ENCODE measurements at places on chromosomes 2 and 18.

DNA sequence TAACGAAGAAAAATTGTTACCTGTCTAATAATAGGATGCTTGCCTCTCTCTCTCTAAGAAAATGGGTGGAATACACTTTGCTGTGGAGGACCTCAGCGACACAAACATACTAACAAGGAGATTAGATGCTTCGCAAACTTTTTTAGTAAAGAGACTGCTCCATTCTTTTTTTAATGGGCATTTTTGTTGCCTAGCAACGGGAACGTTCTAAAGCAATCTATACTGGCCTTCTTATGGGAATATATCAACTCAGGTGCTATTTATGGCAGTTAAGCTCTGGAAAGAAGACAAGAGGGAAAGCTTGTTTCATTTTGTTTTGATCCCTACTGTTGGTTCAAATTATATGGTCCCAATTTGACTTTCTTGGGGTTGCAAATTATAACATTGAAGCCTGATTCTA is 86.8 kb upstream of the CBLN2 start:
- DNase-seq = no peak

DNA sequence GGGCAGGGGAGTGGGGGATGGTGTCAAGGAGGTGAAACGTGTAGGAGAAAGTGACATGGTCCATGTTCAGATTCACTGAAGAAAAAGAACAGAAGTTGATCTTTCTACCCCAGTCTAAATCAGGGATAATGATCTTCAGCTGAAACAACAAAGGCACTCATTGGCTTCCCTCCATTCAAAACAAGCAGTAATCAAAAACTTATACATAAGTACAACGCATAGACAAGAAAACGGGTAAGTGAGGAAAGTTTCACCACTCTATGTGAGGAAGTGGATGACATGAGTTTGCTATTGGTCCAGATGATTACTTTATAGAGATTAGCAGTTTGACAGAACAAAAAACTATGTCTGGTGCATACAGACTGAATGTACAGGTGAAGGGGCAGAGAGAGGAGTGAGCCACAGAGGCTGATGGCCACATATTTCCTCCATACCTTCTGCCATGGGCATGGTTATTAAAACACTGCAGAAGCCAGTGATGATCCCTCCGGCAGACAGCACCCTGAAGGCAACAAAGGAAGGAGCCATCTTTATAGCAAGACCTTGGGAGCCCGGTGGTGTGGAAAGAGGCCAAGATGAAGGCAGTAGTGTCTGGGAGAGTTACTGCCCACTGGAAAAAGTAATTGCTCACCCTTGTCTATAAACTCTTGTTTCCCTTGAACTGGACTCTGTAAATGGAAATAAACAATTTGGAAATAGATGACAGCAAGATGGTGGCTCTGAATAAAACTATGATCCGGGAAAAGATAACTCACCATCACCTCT is 57.7 kb downstream of the SLC25A12 start:
- DNase-seq = no peak

DNA sequence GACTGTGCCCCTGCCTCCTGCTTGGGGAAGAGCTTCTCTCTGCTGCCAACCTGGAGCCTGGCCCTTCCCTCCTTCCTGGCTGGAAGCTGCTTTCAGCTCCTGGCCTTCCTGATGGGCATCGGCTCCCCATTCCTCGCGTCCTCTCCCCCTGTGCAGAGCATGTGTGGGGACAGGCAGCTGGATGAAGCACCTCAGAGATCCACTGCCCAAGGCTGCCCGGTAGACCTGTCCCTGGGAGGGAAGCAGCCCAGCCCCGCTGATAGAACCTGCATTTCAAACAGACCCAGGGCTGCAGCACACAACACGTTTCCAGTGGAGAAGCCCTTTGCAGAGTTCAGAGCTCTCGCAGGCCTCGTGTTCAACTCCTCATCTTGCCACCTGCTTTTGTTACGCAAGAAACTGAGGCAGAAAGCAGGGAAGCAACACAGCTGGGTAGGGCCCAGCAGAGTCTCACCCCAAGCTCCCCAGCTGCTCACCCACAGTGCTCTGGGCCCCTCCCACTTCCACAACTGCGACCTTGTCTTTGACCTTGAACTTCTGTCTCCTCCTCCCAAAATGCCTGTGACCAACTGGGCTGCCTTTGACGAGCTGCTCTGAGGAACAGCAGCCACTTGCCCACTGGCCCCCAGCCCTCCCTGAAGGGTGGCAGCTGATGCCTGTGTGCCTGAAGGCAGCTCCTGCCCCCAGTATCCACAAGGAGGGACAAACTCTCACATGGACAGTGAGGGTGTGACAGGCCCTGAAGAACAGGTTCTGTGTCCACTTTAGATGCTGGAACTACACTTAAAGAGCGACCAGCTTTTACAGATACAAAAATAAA is 65.5 kb downstream of the PARD6G start:
- DNase-seq = no peak

DNA sequence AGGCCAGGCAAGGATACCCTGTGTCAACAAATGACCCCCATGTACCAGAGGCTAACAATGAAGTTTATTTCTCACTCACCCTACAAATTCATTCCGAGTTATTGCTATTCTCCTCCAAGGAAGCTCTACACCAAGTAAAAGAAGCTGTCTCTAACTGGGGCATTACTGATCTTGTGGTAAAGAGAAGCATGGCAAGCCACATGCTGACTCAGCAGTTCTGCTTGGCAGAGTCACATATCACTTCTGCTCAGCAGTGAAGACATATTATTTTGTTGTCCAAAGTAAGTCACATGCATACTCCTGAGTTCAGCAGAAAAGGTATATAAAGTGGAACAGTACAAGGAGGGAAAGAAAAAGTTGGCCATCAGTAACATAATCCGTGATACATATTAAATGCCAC is 315.8 kb downstream of the GULP1 start:
- no peak for DNase-seq

- DNase-seq = no peak
Measured at GRCh38 chr2:161796192-161796591, 172.0 kb downstream of the SLC4A10 start.

DNA sequence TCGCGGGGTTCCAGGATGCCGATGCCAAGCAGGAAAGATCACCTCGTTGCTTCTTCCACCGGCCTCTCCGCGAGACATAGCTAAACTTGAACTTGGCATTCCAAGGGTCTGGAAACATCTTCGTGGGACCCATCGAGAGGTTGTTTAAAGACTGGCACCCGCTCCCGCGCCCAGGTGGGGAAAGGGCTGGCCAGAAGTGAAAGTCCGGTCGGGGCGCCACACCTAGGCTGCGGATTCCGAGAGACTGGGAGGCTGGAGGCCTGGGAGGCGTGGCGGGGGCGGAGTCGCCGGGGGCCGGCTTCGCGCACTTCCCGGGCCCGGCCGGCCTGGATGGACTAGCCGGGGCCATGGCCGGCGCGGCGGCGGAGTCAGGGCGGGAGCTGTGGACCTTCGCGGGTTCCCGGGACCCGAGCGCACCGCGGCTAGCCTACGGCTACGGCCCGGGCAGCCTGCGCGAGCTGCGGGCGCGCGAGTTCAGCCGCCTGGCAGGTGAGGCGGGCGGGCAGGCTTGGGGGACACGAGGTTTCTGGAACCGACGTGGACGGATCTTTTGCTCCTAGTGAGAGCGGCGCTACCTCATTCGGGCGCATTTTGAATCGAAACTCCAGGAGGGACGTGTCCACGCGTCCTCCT is at the start of gene MOCOS:
Gene MOCOS, plus strand, starts transcription at position 305 of the 633 bp plus-strand sequence. Its CDS starts 43 bp downstream, at position 348.
- DNase-seq = peak; percentile 41

DNA sequence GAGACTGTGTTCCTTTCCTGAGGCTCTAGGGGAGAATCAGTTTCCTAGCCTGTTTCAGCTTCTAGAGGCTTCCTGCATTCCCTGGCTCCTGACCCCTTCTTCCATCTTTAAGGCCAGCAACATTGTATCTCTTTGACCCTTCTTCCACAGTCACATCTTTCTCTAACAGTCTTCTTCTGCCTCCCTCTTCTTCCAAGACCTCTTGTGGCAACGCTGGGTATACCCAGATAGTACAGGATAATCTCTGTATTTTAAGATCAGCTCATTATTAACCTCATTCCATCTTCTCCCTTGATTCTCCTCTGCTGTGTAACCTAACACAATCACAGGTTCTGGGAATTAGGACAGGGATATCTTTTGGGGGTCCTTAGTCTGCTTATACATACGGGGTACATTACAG is 8.9 kb upstream of the MYL12A start:
- no peak for DNase-seq

- DNase-seq = no peak
Measured at GRCh38 chr2:169260246-169260645, 102.1 kb downstream of the LRP2 start.

DNA sequence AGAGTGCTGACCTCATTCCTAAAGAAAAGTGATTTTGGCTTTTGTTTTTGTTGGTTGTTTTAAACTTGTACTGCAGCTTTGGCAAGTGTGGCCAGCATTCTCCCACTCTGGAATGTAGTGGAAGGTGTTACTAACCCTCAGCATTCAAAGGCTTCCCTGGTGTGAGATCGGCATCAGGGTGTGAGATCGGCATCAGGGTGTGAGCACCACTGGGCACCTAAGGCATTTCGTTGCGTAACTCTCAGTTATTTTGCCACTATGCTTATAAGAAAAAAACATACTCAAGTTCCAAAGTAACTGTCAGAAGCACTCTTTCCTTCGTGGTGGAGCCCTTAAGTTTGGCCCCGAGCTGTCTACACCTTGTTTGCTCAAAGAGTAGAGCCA is 1.7 kb downstream of the CYBRD1 start:
- DNase-seq = no peak

DNA sequence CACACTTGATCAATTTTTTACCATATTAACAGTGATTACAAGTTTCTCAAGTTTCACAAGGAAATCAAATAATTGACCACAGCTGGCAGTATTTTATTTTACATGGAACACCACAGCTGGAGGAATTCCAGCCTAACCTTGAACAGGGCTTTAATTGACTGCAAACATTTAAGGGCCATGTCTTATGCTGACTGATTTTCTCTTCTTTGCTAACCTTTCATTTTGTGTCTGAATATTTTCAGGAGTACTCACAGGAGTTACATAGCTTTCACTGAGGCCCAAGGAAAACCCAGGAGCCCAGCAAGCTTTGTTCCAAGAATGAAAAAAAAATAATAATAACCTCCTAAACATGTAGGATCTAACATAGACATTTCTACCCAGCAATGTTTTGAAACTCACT is 49.6 kb downstream of the FRZB start:
- no peak for DNase-seq

DNA sequence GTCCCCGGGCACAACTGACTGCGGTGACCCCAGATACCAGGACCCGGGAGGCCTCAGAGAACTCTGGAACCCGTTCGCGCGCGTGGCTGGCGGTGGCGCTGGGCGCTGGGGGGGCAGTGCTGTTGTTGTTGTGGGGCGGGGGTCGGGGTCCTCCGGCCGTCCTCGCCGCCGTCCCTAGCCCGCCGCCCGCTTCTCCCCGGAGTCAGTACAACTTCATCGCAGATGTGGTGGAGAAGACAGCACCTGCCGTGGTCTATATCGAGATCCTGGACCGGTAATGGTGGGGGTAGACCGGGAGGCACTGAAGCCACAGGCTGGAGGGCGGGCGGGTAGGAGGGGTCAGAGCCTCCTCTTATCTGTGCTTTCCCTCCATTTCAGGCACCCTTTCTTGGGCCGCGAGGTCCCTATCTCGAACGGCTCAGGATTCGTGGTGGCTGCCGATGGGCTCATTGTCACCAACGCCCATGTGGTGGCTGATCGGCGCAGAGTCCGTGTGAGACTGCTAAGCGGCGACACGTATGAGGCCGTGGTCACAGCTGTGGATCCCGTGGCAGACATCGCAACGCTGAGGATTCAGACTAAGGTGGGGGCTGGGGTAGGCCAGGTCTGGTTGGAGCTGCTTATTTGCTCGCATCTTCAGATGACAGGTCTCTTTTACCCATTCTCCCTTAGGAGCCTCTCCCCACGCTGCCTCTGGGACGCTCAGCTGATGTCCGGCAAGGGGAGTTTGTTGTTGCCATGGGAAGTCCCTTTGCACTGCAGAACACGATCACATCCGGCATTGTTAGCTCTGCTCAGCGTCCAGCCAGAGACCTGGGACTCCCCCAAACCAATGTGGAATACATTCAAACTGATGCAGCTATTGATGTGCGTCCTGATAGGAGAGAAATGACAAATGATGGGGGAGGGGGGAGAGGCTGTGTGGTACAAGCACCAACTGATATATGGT is 780 bp downstream of the HTRA2 start:
- peak; percentile 58 for DNase-seq

- DNase-seq = no peak
Measured at GRCh38 chr18:3508576-3509549, 58.9 kb downstream of the TGIF1 start.

- DNase-seq = no peak
Measured at GRCh38 chr2:209525331-209525730, 101.5 kb downstream of the MAP2 start.

DNA sequence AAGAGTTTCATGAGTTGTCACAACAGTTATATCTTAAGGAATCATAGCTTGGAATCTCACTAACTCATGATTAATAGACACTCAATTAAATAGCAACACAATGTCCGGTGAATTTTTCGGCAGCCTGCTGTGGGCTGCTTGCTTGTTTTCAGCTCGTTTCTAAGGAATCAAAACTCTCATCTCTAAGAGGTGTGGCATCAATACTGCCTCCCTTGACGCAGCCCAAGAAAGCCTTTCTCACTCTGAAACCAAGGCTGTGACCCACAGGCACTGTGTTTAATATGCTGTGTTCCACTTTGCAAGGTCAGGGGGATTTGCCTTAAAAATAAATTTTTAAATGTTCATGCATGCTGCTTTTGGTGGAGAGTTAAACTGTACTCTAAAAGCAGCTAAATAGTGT is 5.4 kb downstream of the DCC start:
- no peak for DNase-seq

DNA sequence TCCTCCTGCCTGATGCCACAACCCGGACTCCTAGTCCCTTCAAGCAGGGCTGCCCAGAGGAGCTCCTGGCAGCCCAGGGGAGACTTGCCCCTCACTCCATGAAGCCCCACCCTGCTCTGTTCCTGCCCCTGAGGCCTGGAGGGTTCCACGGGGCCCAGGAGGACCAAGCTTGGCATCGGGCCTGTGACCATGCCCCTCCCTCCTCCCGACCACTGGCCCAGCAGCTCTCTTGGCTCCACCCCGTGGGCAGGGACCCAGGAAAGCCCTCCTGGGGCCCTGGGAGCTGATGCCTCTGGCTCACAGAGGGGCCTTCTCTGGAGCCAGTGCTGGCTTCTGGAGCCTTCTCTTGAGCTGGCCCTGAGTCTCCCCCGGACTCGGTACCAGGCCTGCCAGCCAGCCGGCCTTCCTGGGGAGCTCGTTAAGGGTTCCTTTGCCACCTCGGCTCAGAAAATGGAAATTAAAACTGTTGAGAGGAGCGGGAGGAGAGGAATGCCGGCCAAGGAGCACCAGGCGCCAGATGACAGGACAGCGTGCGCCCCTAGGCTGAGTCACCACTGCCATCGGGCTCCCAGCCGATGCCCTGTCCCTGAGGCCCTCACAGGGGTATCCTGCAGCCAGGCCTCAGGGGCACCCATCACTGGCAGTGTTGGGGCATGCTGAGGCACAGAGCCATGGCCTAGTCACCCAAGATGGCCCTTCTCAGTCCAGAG is 40.6 kb upstream of the SNED1 start:
- DNase-seq = no peak

- no peak for DNase-seq
Measured at GRCh38 chr2:241094172-241094571, 7.9 kb downstream of the MTERF4 start.

DNA sequence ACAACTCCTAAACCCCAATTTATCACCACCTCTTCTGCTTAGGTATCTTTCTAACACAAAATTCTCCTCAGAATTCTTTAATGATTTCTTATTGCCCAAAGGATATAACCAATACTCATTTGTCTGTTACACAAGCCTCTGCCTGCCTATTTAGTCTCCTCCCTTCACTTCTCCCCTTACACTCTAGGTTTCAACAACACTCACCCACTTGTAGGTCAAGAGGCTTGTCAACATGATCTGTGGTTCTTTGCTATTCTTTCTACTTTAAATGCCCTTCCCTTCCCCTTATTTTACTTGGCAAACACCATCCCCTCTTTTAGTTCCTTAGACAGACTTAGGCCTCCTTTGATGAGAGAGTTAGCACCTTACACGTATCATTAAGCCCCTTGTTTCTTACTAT is 69.0 kb upstream of the C2orf15 start:
- no peak for DNase-seq
